ENCODE measurements at places on chromosomes 12 and 14. TPM values are rescaled to one million over a fixed set of nuclear protein-coding genes. Genes with fewer than 3 reads are reported as not detected.

FAM216A gene
- total RNA-seq = 15.4 TPM

KRT74 gene
- not detected for total RNA-seq

OASL gene
- 1.1 TPM for total RNA-seq

MED6 gene
- total RNA-seq = 68.3 TPM

RABGGTA gene
- total RNA-seq = 57.9 TPM

IGFBP6 gene
- total RNA-seq = not detected

POLE2 gene
- total RNA-seq = 2.6 TPM

CSAD gene
- 56.3 TPM for total RNA-seq

KLRC1 gene
- total RNA-seq = not detected

IFNG gene
- not detected for total RNA-seq

RFLNA gene
- total RNA-seq = not detected

TAS2R31 gene
- total RNA-seq = 5.7 TPM

KRT82 gene
- total RNA-seq = not detected

CD4 gene
- 0.49 TPM for total RNA-seq

Data from B cell (primary cell).